ENCODE measurements at places on chromosomes 5 and 9.

DNA sequence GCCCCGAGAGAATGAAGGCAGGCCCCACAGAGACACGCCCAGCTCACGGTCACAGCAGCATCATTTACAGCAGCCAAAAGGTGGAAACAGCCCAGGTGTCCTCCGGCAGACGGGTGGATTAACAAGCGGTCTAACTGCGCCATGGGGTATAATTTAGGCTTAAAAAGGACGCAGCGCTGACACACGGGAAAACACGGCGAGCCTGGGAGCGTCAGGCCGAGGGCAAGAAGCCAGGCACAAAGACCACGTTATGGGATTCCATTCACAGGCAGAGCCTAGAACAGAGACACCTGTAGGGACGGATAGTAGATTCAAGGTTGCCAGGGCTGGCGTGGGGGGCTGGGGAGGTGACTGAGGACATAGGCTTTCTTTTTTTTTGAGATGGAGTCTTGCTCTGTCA, 36.9 kb upstream of the TMEM250 start:
- DNase-seq: no peak

DNA sequence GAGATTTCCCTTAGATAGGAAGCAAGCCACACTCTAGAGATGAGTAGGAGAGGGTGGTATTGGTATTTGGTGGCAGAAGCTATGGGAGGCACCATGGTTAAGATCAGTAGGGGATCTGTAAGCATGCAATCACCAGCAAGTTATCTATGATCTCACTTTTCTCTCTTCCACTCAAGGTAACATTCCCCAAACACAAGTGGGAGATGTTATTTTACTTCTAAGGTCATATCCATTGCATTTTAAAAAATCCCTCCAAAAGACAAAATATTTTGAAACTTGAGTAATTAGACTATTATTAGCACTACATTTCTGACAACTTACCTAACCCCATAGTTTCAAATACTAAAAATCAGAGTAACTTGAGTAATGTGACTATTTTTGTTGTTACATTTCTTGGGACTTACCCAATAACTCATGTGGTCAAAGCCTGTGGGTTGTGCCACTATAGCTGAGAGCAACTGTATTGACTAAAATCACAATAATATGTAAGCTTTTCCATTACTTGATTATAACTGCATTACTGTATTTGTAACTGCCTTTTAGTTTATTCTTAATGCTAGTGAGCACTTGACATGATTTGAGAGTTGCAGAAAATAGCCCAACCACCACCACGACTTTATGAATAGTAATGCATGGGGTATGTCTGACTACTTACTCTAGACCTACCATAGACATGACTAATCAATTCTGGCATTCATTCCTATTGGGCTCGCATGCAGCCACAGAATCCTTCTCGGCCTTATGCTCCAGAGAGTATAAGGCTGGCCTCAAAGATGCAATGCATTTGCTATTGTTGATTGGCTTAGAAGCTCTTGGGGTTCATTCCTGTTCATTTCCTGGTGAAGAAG, 264.7 kb downstream of the TRIM32 start:
- peak; percentile 56 for DNase-seq

DNA sequence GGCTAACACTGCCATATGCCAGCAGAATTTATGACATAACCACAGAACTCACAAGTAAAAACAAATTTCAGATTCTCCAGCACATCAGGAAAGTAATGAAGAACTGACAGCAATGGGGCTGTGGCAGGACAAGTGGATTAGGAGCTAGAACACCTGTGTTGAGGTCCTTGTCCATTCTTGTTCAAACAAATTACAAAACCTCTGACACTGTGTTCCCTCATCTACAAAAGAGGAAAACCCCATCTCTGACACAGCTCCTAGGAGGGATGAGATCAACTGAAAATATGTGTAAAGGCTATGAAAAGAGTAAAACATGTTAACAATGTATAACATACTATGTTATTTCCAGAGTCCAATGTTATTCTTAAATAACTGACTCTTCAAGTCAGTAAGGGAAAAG, 23.5 kb downstream of the ELP1 start:
- DNase-seq: no peak

- no peak for DNase-seq
Observed at GRCh38 chr9:37710046-37710445, 43.6 kb upstream of the TRMT10B start.

- DNase-seq: no peak
Observed at GRCh38 chr5:82523633-82524032, 245.5 kb upstream of the RPS23 start.

- DNase-seq: no peak
Observed at GRCh38 chr5:126414874-126415502, 8.2 kb upstream of the GRAMD2B start.

DNA sequence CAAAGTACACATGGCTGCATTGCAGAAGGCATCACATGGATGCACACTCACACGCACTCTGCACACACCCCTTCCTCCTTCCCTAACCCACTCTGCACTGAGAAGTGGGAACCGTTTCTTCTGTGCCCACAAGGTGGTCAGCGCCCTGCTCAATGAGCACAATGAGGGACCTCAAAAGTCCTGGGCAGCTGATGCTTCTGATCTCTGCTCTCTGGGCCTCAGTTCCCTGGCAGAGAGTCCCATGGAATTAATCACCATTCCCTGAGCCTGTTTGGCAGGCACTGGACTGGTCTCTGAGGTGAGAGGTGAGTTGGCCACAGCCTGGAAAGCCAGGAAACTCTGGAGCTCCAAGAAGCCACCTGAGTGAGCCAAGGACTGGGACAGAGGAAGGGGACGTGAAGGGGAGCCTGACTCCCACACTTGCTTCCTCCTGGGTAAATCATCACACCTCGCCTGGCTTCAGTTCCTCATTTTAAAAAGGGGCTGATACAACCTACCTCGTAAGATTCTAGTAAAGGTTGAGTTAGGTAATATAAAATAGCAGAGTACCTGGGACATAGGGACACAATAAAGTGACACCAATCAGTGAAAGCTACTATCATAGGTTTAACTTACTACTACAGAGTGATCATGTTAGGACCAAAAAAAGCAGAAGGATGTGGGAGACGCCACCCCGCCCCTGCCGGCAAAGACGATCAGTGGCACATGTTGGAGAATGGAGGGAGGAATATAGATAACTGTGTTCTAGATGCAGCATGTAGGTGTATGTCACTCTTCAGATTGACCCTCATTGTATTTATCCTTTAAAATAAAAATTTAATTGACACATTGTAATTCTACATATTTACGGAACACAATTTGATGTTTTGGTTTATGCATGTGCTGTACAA, 21.1 kb upstream of the IGFBPL1 start:
- no peak for DNase-seq

DNA sequence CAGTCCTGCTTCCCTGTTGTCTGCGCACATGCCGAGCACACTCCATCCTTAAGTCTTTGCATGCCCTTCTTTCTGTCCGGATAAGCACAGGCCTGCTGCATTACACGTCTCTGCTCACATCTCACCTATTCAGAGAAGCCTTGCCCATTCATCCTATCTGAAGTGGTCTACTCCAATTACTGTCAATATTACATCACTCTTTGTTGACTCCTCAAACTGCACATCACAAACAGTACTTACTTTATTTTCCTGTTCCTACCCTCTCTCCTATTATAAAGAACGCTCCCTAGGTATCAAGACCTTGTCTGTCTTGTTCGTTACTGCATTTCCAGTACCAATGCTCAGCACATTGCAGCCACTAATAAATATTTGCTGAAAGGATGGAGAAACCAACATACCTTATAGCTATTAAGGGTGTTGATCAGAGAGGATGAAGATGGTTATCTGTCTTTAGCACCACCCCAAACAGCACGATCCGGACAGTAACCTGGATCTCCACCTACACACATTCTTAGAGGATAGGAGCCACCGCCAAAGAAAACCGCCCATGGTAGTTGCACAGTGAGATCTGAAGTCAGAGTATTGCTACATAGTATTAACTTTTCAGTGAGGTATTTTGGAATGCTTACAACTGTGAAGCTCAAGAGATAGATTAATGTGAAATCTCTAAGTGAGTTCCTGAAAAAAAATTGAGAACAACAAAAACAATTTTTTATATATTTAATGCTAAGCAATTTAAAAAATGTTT, 1.6 kb upstream of the PRRC1 start:
- no peak for DNase-seq

DNA sequence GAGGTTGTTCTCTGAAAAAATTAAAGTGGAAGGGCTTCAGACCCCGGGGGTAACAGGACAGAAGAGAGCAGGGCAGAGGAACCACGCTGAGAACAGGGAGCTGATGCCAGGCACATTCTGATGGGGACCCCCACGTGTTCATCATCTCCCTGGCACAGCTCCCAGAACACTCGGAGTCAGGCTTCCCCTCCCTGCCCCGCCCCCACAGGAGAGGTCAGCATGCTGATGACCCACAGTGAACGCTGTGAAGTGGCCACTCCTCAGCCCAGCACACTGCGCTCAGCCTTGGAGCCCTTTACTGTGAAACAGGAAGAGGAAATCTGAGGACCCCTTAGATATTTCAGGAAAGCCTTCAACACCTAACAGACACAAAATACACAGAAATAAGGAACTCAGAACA, 16.4 kb downstream of the RETREG1 start:
- peak; percentile 66 for DNase-seq

DNA sequence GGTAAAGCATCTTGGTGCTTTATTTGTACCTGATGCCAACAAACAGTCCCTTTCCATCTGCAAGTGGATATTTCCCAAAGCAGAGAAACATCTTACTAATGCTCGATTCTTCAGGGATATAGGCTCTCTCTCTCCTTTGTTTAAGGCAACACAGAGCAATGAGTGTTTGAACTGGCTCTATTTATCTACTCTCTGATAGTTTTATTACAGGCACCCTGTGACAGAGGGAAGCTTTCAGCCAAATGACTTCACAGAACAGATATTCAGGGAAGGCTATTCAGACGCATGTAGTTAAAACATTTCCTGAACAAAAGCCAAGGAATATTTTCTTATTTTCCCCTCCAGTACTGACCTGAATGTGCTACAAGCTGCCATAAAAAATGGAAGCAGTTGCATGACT, 141.8 kb downstream of the YIPF5 start:
- DNase-seq: no peak
